ENCODE measurements at places on chromosomes 2 and 18.

GRCh38 chr2:189113963-189114362 is 65.6 kb downstream of the COL5A2 start:
- no peak for DNase-seq

- no peak for DNase-seq
Observed at GRCh38 chr2:220510668-220511067, 883.2 kb downstream of the SLC4A3 start.

DNA sequence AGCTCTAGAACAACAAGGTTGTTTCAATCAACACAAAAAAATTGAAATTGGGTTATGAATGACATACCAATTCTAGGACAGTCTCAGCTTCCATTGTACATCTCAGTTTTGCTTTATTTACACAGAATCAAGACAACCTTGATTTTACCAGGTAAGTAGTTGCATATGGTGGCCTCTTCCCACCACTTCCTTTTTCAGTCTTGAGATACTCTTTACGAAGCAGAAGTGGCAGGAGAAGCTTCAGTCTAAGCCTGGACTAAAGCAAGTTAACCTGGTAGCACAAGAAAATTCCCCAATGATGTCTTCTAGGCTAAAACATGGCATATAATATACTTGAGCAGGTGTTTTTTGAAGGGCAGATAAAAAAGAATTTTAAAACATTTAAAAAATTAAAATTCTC is 10.7 kb upstream of the FAM136A start:
- no peak for DNase-seq

DNA sequence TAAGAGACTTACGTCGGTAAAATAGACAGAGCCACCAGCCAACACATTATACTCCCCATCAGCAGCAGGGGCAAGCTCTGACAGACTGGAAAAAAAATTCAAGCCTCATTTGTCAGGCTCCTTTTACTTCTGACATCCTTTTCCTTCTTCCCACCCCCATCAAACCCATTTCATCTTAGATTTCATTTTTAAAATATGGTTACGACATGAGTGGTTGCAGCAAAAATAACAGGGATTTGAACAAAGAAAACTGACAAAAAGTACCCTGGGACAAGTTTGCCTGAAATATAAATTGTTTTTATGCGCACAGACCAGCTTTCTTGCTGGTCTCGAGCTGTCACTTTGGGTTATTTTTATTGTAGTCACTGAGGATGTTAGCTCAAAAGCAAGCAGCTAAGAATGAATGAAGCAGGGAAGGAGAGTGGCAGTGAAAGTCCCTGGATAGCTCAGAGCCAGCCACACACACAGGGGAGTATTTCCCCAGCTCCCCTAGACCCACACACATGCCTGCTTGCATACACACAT is 30.7 kb upstream of the LINC00305 start:
- DNase-seq, result no peak

GRCh38 chr2:234628953-234629352 is 132.1 kb upstream of the ARL4C start:
- DNase-seq, result no peak

GRCh38 chr18:27838225-27838624 is 338.7 kb downstream of the CDH2 start:
- DNase-seq, result no peak

- DNase-seq, result no peak
Observed at GRCh38 chr18:65057439-65058083, 693.3 kb upstream of the CDH7 start.

GRCh38 chr2:223260681-223261080 is 208.7 kb downstream of the KCNE4 start:
- peak; percentile 11 for DNase-seq

DNA sequence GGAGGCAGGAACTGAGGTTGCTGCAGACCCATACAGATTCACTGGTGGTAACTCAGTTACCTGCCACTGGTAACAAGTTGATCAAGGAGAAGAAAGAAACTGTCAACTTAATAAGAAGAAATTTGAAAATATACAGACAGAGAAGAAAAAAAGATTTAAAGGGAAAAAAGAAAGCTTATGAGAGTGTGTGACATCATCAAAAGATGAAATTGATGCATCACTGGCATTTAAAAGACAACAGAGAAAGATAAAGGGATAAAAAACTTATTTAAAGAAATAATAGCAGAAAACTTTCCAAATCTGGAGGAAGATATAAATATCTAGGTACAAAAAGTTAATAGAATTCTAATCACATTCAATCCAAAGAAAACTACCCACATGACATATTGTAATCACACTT is 1003.2 kb downstream of the TDRD15 start:
- no peak for DNase-seq

DNA sequence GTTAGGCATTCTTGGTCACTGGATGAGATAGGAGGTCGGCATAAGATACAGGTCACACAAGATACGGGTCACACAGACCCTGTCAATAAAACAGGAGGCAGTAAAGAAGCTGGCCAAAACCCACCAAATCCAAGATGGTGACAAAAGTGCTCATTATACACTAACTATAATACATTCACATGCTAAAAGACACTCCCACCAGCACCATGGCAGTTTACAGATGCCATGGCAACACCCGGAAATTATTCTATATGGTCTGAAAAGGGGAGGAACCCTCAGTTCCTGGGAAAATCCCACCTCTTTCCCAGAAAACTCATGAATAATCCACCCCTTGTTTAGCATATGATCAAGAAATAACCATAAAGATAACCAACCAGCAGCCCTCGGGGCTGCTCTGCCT is 56.0 kb upstream of the PTPRM start:
- no peak for DNase-seq

Data from HTR-8/SVneo (cell line).